NT2/D1 (cell line): ENCODE measurements at places on chromosomes 3 and 15.

DNA sequence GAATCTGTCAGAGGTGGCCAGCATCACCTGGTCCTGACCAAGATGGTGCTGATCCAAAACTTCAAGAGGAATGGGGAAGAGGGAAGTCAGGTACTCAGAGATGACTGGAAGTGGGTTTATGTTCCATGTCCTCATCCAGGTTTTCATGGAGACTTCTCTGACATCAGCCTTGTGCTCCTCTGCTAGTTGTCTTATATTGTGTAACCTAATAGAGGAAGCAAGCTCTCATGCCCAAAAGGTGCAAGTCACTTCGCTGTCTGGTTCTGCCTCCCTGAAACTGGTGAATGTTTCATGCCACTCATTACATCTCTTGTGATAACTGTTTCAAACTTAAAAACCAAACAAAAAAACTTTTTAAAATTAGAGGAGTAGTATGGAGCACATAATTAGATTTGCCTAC, 127.2 kb upstream of the MANF start:
- no peak for DNase-seq

GRCh38 chr15:48406266-48406891, 75.2 kb downstream of the DUT start:
- DNase-seq = no peak

DNA sequence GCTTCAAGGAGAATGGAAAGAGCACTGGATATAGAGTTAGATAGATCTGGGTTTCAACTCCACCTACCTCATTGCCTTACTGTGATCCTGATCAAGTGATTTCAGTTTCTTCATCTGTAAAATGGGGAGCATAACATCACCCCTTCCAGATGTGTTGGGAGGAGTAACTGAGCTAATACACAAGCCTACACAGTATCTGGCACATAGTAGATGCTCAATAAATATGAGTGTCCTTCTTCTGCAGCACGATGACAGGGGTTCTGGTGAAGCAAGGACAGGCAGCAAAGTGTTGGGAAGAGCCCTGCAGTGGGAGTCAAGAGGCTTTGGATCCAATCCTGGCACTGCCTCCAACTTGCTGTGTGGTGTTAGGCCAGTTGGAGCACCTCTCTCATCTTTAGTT, 270.0 kb downstream of the UACA start:
- DNase-seq = no peak

- DNase-seq = no peak
These were observed 37.9 kb downstream of the ANKDD1A start for GRCh38 chr15:64949383-64950186.
